ENCODE measurements at places on chromosomes 12 and 14.

DNA sequence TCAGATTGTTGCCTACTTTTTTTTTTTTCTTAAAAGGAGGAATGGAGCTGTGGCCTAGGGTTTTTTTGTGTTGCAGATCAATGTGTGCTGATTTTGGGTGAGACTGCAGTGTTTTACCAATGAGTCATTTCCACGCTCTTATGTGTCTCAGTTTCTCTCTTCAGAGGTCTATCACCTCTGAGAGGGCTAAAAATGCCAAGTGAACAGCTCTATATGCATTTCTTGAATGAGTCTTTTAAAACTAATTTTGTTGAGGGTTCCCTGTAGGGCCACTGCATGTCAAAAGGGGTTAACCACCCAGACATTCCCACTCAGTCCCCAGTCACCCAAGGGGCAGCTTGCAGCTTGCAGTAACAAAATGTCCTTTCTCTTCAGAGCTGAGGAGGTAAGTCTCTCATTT is 24.3 kb upstream of the GLIPR1L2 start:
- no peak for DNase-seq

DNA sequence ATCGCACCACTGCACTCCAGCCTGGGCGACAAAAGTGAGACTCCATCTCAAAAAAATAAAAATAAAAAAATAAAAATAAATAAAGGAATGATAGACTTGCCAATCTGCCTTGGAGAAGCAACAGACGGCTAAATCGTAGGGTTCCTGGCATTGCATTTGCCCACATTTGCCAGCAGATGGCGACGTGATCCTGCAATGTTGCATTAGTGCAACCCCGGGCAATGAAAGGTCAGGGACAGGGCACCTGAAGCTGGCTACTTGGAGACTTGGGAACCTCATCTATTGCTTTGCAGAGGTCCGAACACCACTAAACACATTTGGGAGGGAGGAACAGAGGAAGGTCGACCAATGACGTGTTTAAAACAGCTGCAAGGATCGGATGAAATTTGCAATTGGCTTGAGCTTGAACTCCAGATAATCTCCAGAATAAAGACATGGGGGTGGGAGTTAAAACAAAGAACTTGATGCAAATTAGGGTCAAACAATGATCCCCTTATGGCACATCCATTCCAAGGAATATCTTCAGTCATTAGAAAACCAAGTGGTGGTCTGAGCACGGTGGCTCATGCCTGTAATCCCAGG is 34.6 kb downstream of the SPRING1 start:
- DNase-seq: peak; percentile 50

DNA sequence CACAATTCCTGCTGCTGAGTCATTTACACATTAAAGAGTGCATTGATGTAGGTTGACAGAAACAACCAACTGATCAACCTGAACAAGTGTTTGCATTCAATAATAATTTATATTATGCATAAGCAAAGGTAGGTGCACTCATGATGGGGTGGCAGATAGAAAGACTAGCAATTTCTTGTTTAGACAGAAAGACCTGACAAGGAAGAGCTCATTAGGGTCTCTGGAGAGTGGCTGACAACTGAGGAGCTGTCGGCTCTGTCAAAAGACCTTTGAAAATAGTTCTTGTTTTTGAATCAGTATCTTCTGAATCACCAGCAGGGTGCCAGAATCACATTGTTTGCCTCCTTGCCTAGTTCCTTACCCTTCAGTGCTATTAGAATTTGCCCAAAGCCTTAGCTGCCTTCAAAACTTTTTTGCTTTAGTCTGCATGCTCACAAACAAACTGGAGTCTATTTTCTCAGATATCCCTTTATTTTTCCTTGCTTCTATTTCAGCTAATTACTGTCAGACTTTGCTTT is 234.7 kb downstream of the BTG1 start:
- DNase-seq: no peak

DNA sequence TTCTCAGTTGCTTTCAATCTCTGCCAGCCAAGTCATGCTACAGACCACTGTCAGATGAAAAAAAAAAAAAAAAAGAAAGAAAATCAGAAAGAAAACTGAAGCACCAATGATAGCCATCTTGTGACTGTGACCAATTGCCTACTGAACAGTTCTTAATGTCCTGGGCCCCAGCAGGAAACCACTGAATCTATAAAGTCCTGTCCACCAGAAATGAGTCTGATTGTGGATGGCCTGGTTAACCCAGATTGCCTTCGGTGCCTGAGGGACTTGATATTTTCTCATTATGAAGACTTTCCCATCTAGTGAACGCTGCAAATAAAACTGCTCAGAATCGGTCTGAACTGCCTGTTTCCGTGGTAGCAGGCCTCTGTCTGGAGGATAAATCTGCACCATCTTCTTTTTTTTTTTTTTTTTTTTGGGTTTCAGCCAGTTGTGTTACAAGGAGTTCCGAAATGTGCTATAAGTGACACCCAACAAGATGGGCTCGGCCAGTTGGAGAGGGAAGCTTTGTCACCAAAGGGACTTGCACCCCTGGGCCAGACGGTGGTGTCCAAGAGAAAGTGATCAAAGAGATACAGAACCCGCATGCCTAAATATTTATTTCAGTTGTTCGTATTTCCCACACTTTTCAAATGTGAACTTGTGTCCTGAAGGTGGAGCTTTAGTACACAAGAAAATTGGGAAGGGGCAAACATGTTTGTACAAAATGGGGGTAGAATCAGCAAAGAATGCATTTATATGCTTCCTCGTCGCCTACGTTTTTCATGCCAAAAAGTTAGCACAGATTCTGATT is 3.0 kb upstream of the PLXNC1 start:
- no peak for DNase-seq

GRCh38 chr12:85951823-85952222 is 77.7 kb downstream of the NTS start:
- no peak for DNase-seq

DNA sequence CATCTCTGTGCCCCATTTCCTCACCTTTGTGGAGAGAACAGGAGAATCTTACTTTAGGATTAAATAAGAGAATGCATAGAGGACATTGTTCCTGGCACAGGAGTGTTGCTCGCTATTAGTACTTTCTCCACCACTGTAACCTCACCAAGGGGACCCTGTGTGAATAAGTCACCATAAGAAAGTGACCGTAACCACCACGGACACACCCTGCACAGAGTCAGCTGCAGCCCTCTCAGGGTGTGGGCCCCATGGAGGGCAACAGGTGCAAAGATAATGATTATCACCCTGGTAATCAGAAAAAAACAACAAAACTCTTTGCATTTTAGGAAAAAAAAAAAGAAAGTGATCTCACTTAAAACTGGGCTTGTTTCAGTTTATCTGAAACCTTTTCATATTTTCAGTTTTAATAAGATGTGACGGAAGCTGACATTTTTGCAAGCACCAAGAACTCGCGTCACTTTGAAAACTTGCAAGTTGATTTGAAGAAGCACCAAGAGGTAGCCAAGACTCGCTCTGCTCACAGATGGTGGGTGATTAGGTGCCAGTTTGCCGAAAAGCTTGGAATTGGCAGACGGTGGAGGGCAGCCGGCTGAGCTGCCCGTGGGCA is 87.0 kb upstream of the VRK1 start:
- DNase-seq: no peak

DNA sequence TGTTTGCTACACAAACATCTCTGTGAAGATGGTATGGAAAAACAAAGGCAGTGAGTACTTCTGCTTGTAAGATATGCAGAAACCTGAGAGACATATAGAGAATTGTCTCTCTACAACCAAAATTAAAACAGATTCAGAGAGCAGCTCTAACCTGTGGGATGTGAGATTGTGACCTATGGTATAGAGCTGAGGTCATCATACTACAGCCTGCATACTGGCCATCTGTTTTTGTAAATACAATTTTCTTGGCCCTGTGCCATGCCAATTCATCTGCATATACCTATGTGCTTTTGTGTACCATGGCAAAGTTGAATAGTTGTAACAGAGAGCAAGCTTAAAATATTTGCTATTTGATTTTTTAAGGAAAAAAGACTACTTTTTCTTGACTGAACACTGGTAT is 99.6 kb downstream of the LMO3 start:
- no peak for DNase-seq

Data from effector memory CD4-positive, alpha-beta T cell (primary cell).